ENCODE measurements at places on chromosomes 1 and 21.
A peak's percentile ranks its signal among the peaks of the same experiment; 100 is the strongest.

DNA sequence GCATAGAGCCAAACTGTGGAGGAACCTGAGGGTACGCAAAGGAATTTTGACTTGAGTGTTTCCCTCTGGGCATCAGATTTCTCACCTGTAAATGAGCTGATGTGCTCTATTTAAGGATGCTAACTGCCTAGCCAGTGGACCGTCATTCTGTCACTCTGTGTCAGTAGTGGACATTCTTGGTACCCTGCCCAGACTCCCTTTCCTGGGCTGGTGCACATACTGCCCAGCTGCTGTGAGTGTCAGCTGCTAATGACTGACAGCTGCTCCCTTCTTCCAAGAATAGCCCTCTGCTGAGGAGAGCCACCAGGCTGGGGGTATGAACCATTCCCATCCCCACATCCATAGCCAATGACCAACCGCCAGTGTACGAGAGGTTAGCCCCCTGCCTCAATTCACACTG lies 193.1 kb upstream of the DAB1 start:
- no peak overlapping the region for H3K27ac ChIP-seq
- H3K4me1 ChIP-seq, result no peaks in the 10 kb centered on the region
- no peak overlapping the region for H3K4me3 ChIP-seq
- no peaks in the 10 kb centered on the region for H3K36me3 ChIP-seq

- H3K4me1 ChIP-seq, result no peaks in the 10 kb centered on the region
- no peak overlapping the region for H3K4me3 ChIP-seq
- H3K36me3 ChIP-seq, result no peaks in the 10 kb centered on the region
- H3K27me3 ChIP-seq, result peaks cover 13% of the 10 kb centered on the region
- DNase-seq, result no peak
- no peak overlapping the region for H3K27ac ChIP-seq
Measured at GRCh38 chr21:35256468-35256988, 207.4 kb upstream of the RUNX1 start.

DNA sequence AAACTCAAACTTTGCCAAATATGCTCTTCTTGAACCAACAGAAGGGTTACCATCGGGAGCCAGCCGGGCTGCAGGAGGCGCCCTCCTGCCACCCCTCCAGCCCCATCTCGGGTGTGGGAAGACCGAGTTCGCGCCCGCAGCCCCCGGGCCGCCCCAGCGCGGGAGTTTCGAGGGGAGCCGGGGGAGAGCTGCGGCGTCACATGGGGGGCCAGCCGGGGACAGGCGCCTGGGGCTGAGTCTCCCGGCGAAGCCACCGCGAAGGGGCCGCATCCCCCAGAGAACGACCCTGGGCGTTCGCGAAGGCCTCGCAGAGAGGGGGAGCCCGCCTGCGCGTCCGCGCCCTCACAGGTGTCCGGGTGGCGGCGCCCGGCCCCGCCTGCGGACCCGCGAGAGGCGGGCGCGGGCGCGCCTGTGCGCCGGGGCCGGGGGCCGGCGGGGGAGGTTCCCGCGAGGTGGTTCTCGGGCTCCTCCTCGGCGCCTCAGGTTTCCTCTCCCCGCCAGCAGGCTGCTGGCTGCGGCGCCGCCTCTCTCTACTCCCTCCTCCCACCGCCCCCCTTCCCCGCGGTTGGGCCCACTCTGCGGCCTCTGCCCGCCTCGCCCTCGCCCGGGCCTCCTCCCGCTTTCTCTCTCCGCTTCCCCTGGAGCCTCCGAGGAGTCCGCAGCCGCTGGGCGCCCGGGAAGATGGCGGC lies at the start of gene RAVER2:
TSS of gene RAVER2 (plus strand) at position 584 of the 689 bp plus-strand sequence. CDS start at position 682, 98 bp downstream.
- H3K36me3 ChIP-seq, result no peaks in the 10 kb centered on the region
- H3K4me1 ChIP-seq, result peaks cover 17% of the 10 kb centered on the region
- DNase-seq, result peak; percentile 50
- no peaks in the 10 kb centered on the region for H3K27me3 ChIP-seq

GRCh38 chr1:201708691-201709090 lies 120.3 kb upstream of the IPO9 start:
- H3K4me3 ChIP-seq, result no peak overlapping the region
- H3K36me3 ChIP-seq, result no peaks in the 10 kb centered on the region
- peaks cover 5% of the 10 kb centered on the region for H3K4me1 ChIP-seq
- DNase-seq, result no peak

- peaks cover 12% of the 10 kb centered on the region for H3K27me3 ChIP-seq
- no peak overlapping the region for H3K4me3 ChIP-seq
- no peaks in the 10 kb centered on the region for H3K4me1 ChIP-seq
- H3K27ac ChIP-seq, result no peak overlapping the region
- no peak for DNase-seq
Measured at GRCh38 chr1:57752843-57753242, 329.0 kb upstream of the DAB1 start.

GRCh38 chr1:180503280-180503862 lies 994 bp upstream of the ACBD6 start:
- H3K4me1 ChIP-seq, result peaks cover 19% of the 10 kb centered on the region
- H3K27me3 ChIP-seq, result no peaks in the 10 kb centered on the region
- H3K4me3 ChIP-seq, result peak overlapping the region; percentile 98
- no peaks in the 10 kb centered on the region for H3K36me3 ChIP-seq
- DNase-seq, result no peak
- H3K27ac ChIP-seq, result peak overlapping the region; percentile 95

GRCh38 chr1:45385302-45385701 lies 45.1 kb upstream of the MUTYH start:
- DNase-seq, result no peak
- no peak overlapping the region for H3K27ac ChIP-seq
- no peak overlapping the region for H3K4me3 ChIP-seq
- peaks cover 6% of the 10 kb centered on the region for H3K4me1 ChIP-seq
- peaks cover 6% of the 10 kb centered on the region for H3K36me3 ChIP-seq
- H3K27me3 ChIP-seq, result no peaks in the 10 kb centered on the region

GRCh38 chr1:203390298-203390697 lies 39.4 kb upstream of the FMOD start:
- no peaks in the 10 kb centered on the region for H3K36me3 ChIP-seq
- H3K4me1 ChIP-seq, result no peaks in the 10 kb centered on the region
- H3K27me3 ChIP-seq, result peaks cover 17% of the 10 kb centered on the region
- H3K4me3 ChIP-seq, result no peak overlapping the region

- no peak for DNase-seq
- no peak overlapping the region for H3K4me3 ChIP-seq
- H3K4me1 ChIP-seq, result no peaks in the 10 kb centered on the region
- no peak overlapping the region for H3K27ac ChIP-seq
- H3K36me3 ChIP-seq, result no peaks in the 10 kb centered on the region
Measured at GRCh38 chr1:65985393-65986066, 192.8 kb downstream of the PDE4B start.

GRCh38 chr1:92927870-92928269 lies 33.4 kb downstream of the DIPK1A start:
- H3K27me3 ChIP-seq, result no peaks in the 10 kb centered on the region
- no peaks in the 10 kb centered on the region for H3K36me3 ChIP-seq
- peaks cover 76% of the 10 kb centered on the region for H3K4me1 ChIP-seq
- no peak for DNase-seq
- no peak overlapping the region for H3K4me3 ChIP-seq
- peak overlapping the region; percentile 69 for H3K27ac ChIP-seq

DNA sequence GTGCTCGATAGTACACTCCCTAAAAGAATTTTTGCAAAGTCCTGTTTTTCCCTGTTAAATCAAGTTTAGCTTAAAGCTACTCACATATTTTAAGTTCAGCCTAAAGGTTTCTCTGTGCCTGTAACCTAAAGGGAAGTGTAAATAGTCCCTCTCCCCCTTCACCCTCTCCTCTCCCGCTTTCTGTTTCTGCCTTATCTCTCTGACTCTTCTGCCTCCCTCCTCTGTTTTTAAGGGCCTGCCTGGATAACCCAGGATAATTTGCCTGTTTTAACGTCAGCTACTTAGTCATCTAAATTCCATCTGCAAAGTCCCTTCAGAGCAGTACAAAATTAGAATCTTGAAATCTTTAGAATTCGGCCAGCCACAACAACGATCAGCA lies 92.6 kb downstream of the NID1 start:
- no peaks in the 10 kb centered on the region for H3K27me3 ChIP-seq
- H3K4me3 ChIP-seq, result peak overlapping the region; percentile 92
- H3K4me1 ChIP-seq, result peaks cover 17% of the 10 kb centered on the region
- H3K36me3 ChIP-seq, result peaks cover 11% of the 10 kb centered on the region

GRCh38 chr1:188706742-188707141 lies 1770.9 kb downstream of the BRINP3 start:
- no peaks in the 10 kb centered on the region for H3K36me3 ChIP-seq
- DNase-seq, result no peak
- no peak overlapping the region for H3K4me3 ChIP-seq
- H3K27me3 ChIP-seq, result no peaks in the 10 kb centered on the region
- no peaks in the 10 kb centered on the region for H3K4me1 ChIP-seq

GRCh38 chr1:15345705-15346345 lies 63.9 kb upstream of the EFHD2 start:
- H3K36me3 ChIP-seq, result peaks cover 8% of the 10 kb centered on the region
- DNase-seq, result no peak
- peaks cover 39% of the 10 kb centered on the region for H3K27me3 ChIP-seq
- H3K27ac ChIP-seq, result no peak overlapping the region

- no peaks in the 10 kb centered on the region for H3K27me3 ChIP-seq
- no peak for DNase-seq
- H3K4me1 ChIP-seq, result no peaks in the 10 kb centered on the region
- no peak overlapping the region for H3K4me3 ChIP-seq
- no peaks in the 10 kb centered on the region for H3K36me3 ChIP-seq
- no peak overlapping the region for H3K27ac ChIP-seq
Measured at GRCh38 chr1:239263801-239264200, 122.6 kb upstream of the CHRM3 start.
